ENCODE measurements at places on chromosomes 4 and X. TPM values are rescaled to one million over a fixed set of nuclear protein-coding genes. Genes with fewer than 3 reads are reported as not detected.

DNA sequence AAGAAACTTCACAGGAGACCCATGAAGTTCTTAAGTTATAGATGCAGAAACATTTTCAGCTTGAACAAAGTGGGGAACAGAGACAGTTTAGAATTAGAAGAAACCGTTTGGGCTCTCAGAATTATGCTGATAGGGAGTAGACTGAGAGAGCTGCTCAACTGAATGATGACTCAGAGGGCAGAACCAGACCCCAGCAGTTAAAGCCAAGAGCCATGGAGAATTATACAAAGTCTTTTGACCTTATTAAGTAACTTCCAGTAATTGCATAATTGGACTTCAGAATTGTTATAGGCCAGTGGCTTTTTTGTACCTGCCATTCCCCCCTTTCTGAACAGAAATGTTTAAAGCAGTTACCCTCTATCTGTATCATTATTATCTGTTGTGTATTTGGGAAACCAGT lies 642.1 kb downstream of the CCSER1 start:
- DNase-seq, result no peak

- no peak for DNase-seq
Observed at GRCh38 chr4:158159054-158159717, 13.6 kb downstream of the GASK1B start.

GRCh38 chr4:704198-704891 lies 1.3 kb upstream of the PCGF3 start:
- DNase-seq, result no peak

DNA sequence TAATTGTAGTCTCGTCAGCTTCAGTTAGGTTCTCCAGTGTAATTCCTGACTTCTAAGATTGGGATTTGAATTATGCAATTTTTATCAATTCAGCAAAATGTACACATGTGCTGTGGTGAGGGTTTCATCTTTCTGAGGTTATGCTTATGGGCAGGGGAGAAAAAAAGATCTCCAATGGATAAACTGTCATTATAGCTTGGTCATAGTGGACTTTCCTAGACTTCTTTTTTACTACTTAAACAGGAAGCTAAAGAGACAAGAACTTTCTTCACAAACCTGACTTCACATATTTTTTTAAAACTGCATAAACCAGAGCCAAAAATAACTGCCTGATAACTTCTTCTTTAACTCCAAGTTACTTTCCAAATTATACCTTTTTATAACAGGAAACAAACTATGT lies 21.7 kb upstream of the SPP1 start:
- DNase-seq, result no peak

DNA sequence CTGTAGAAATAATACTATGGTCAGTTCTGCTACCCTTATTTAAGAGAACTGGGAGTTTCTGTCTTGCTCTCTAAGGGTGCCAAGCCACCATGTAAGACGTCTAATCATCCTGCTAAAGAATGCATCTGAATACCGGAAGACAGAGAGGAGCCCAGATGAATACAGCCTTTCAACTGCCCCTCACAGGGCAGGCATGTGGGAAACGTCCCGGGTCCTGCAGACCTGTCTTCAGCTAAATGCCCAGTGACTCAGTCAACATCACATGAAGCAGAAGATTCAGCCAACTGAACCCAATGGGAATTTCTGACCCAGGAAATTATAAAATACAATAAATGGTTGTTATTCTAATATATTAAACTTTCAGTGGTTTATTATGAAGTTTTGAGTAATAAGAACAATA lies 2141.0 kb upstream of the AGA start:
- no peak for DNase-seq

DNA sequence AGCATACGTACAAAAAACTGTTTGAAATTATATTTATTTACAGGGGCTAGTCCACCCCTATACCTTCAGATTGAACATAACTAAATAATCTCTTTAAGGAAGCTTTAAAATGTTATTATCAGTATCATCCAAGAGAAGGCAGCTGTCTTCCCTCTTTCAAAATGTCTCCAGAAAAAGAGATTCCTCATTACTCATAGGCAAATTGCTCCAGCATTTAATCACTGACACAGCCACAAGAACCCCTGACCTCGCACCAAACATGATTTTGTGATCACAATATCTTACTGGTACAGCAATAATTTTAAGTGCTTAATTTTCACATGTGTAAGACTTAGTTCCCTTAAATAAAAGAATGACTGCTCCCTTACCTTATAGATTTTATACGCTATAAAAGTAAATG lies 9.7 kb downstream of the BOD1L1 start:
- DNase-seq, result no peak

DNA sequence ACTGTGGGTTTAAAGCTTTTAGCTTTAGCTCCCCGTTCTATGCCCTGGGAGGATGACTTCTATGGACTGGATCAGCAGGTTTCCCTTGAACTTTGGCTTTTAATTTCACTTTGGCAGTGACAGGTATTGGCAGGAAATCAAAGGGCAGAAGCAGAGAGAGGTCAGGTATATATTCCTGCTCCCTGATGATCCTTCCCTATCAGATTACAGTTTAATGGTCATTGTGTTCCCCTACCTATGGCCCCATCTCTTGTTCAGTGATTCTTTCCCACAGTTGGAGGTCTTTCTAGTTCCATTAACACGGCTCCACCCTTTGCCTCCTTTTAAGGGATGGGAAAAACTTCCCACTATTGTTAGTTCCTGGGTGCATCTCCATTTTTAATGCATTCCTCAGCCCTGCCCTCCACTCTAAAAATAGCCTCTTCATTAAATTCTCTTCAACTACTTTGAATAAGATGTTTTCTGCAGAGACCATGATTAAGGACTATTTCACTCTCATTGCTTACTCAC lies 107.8 kb upstream of the TMEM47 start:
- DNase-seq, result no peak

DNA sequence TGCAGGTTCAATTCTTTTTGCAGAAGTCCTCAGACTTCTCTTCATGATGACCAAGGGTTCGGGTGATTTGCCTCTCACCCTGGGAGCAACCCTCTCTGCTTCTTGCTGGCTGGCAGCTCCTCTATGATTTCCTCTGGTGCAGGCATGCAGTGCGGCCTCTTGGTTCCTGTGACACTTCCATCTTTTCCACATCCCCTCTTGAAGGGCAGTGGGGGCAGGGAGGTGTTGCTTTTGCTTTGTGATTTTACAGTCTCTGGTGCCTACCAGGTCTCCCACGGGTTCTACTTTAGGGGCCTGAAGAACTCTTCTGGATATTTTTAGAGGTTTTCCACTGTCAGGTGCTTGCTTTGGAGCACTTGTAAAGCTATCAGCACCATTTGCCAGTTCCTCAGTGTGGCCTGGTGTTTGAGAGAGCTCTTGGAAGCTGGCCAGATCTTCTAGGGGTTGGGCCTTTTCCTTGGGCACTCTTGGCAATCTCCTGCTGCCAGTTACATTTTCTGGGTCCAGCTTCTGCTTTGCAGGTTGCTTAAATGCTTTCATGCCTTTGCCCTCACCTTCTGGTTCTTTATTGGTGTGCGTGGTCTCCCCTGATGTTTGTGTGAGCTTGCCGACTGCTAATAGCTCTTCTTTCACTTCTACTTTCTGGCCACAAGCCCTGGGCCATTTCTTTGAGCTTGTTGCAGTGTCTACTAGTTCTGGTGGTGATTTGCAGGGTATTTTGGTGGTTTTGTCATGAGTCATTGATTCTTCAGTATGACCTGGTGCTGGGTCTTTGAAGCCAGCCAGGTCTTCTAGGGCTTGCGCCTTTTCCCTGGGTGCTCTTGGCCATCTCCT lies 11.5 kb upstream of the CHST7 start:
- DNase-seq, result no peak

- no peak for DNase-seq
Observed at GRCh38 chr4:152537881-152538280, 2.0 kb upstream of the FBXW7 start.

GRCh38 chr4:168360271-168360670 lies 41.7 kb upstream of the DDX60 start:
- no peak for DNase-seq

GRCh38 chrX:129316461-129316860 lies 206.8 kb downstream of the SMARCA1 start:
- DNase-seq, result no peak

DNA sequence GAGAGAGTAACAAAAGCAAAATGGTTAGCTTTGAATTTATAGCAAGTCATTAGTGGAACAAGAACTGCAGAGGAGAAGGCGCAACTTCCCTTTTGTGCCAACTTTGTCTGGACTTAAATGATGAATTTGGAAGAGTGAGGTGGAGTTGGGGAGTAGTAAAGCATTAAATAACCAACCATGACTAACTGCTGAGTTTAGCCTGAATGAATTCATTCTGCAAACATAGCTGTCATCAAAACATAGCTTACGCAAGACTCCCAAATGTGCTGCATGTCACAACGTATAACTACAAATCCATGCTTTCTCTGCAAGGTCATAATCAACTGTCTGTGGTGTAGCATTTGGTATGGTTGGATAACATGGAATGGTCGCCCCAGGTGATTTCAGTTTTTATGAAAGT lies 75.9 kb upstream of the RPL34 start:
- no peak for DNase-seq

GRCh38 chrX:109952050-109952449 lies 50.9 kb upstream of the TMEM164 start:
- DNase-seq, result no peak

DNA sequence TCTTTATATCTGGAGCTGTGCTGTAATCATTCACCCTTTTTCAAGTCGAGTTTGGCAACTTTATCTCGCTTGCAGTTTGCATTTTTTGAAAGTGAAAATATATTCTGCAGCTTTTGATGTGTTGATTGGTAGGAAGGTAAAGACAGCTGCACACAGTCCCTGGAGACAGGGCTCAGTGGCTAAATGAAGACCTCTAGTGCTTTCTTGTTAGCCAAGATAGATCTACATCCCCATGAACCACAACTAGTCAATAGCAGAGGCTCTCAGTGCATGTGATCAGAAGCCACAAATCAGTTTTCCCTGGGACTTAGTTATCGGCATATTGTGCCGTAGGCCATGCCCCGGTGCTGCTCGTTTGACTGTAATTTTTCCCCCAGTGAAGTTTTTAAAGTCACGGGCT lies 587.7 kb upstream of the PITX2 start:
- no peak for DNase-seq

DNA sequence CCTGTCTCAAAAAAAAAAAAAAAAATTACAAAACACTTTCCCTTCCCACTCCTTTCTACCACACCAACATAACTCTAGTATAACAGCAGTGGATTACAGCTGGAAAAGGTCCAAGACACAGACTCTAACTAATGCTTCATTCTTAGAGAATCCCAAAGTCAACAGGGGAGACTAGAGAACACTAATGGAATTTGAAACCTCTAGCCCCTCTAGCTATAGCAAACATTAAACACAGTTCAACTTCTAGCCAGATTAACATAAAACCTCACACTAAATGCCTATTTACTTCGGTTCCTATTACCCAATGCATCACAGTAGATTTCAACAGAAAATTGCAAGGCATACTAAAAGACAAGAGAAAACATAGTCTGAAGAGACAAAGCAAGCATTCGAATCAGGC lies 10.5 kb upstream of the DHX15 start:
- no peak for DNase-seq

GRCh38 chr4:24471486-24472160 lies 112.7 kb downstream of the DHX15 start:
- peak; percentile 53 for DNase-seq

GRCh38 chrX:154540897-154541535 lies 5.6 kb downstream of the G6PD start:
- DNase-seq, result peak; percentile 70

DNA sequence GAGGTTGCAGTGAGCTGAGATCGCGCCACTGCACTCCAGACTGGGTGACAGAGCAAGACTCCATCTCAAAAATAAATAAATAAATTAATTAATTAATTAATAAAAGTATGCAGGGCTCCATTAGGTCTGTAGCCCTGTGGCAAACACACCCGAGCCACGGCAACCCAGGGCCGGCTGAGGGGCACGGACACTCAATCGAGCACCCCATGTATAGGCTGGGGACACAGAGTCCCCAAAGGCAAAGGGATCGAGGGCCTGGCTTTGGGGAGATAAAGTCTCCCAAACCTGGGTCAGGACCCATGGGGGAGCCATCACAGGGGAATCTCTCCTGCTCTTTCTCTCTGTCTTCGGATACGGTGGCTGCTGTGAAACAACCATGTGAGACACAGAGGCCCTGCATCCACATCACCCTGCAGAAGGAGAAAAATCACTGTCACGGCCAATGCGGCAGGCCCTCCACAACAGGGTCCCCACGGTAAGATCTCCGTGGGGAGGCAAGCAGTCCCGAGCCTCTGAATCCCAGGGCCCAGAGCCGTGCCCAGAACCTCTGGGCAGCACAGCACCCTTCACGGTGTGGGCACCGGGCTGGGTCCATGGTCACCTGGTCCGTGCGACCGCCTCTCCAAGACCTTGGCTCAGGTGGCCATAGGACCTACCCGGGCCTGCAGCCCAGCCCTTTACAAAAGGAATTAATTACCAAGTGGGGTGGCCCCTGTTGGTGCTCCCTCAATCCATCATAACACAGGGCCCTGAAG lies 81.8 kb downstream of the WFS1 start:
- DNase-seq, result no peak

DNA sequence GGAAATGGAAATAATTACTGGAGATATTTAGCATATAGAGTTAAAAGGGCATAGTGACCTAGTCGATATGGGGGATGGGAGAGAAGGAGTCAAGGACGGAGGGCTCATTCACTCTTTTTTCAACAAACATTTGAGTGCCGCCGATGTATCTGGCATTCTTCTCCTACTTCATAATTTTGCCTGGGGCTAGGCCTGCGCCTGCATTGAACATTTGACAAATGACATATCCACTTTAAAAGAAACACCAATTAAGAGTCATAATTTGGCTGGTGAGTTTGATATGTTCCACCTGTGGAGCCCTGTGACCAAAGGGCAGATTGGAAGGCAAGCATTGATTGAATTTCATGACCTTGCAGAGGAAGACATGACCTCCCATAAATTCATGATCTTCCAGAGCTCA lies 2.6 kb upstream of the GPC3 start:
- no peak for DNase-seq

GRCh38 chr4:184234155-184234554 lies 16.5 kb upstream of the ENPP6 start:
- DNase-seq, result no peak

DNA sequence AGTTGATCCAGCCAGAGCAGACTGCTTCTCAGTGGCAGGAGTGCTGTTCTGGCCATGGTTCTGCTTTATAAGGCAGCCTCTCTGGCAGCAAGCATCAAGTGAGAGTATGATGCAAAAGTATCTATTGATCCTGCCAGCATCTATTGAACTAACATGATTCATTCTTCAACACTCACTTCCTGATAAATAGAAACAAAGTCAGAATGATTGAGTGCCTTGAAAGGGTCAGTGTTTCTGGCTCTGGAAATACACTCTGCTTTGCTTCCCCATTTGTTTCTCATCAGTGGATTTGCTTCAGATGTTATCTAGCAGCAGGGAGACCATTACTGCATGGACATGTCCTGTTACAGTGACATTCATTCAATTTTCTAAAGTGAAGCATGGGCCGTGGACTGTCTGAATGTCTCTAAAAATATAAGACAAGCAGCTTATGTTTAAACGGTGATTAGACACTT lies 66.2 kb upstream of the FRAS1 start:
- no peak for DNase-seq

- no peak for DNase-seq
Observed at GRCh38 chr4:148643851-148644250, 201.6 kb upstream of the NR3C2 start.

ABHD18 gene
- total RNA-seq, result 15.3 TPM

AFAP1 gene
- 29.5 TPM for total RNA-seq

GRIA3 gene
- total RNA-seq, result 3.5 TPM

ADGRA3 gene
- 24.8 TPM for total RNA-seq

RAB41 gene
- not detected for total RNA-seq

GPRASP2 gene
- total RNA-seq, result 12.2 TPM

PALLD gene
- 239 TPM for total RNA-seq

MTMR1 gene
- 48.1 TPM for total RNA-seq
